ENCODE measurements at places on chromosomes 1 and 21. TPM values are rescaled to one million over a fixed set of nuclear protein-coding genes. Genes with fewer than 3 reads are reported as not detected.

DNA sequence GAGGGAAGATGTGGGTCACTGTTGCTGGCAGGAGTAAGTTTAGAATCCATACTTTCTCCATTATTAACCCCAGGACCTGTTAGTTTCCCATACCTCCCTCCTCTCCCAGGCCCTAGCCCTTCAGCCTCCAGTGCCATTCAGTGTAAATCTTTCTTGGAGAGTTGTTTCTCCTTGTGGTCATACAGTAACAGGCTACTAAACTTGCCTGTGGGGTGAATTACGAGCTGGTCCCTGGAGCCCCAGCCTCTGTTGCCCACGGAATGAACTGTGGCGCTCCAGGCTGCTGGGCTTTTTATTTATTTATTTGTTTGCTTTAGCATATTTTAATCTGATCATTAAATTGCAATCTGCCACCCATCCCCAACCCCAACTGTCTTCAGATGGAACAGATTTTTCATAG lies 305.2 kb downstream of the PBX1 start:
- no peak overlapping the region for H3K4me3 ChIP-seq
- H3K36me3 ChIP-seq, result no peaks in the 10 kb centered on the region
- DNase-seq, result no peak

ZNF593OS gene
- not detected for total RNA-seq

DNA sequence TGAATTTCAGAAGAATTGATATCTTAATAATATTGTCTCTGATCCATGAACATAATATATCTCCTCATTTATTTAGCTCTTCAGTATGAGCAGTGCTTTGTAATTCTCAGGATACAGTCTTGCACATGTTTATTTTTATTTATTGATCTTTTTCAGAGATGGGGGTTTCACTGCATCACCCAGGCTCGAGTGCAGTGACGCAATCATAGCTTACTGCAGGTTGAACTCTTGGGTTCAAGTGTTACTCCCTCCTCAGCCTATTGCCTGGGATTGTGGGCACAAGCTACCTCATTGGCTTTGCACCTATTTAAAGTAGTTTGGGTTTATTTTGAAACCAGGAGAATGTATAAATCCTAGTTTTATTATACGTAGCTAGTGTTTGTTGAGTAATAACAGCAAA lies 4.7 kb downstream of the RPS6KC1 start:
- no peaks in the 10 kb centered on the region for H3K36me3 ChIP-seq
- no peaks in the 10 kb centered on the region for H3K27me3 ChIP-seq
- DNase-seq, result no peak
- no peak overlapping the region for H3K4me3 ChIP-seq
- no peak overlapping the region for H3K27ac ChIP-seq

GRCh38 chr21:15943009-15943666 lies 213.4 kb downstream of the USP25 start:
- H3K27me3 ChIP-seq, result no peaks in the 10 kb centered on the region
- no peaks in the 10 kb centered on the region for H3K4me1 ChIP-seq
- no peak for DNase-seq
- no peak overlapping the region for H3K27ac ChIP-seq
- no peak overlapping the region for H3K4me3 ChIP-seq

DNA sequence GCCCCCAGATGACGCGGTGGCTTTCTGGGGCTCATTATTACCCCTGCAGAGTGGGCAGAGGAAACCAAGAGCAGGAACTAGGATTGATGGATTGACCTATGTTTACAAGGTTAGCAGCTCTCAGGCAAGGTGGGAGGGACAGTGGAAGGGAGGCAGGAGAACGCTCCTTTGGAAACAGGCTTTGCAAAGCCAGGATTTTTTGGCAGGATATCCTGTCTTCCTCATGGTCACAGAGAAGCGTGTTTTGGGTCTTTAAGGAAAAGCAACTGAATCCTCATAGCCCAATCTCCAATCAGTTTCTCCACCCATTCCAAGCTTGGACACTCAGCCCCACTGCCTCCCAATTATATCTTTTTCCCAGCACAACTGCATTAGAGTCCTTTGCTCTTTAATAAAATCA lies 105.6 kb upstream of the SOD1 start:
- H3K4me3 ChIP-seq, result no peak overlapping the region
- H3K4me1 ChIP-seq, result peaks cover 9% of the 10 kb centered on the region
- no peak overlapping the region for H3K27ac ChIP-seq
- no peaks in the 10 kb centered on the region for H3K36me3 ChIP-seq

- H3K4me3 ChIP-seq, result peak overlapping the region; percentile 25
- DNase-seq, result peak; percentile 12
- no peaks in the 10 kb centered on the region for H3K27me3 ChIP-seq
- peaks cover 12% of the 10 kb centered on the region for H3K4me1 ChIP-seq
These were observed 9.7 kb downstream of the CTNNBIP1 start for GRCh38 chr1:9900142-9901043.

Measured in esophagus squamous epithelium (tissue), 5 donors.